ENCODE measurements at places on chromosomes 6 and 20.
A peak's percentile ranks its signal among the peaks of the same experiment; 100 is the strongest.

- DNase-seq, result no peak
Measured at GRCh38 chr6:139877828-139878405, 503.5 kb upstream of the CITED2 start.

- DNase-seq, result no peak
Measured at GRCh38 chr6:105170059-105170458, 9.8 kb downstream of the POPDC3 start.

- no peak for DNase-seq
Measured at GRCh38 chr6:3232017-3232945, 4.8 kb upstream of the TUBB2B start.

- no peak for DNase-seq
Measured at GRCh38 chr6:14837435-14837834, 408.4 kb upstream of the JARID2 start.

DNA sequence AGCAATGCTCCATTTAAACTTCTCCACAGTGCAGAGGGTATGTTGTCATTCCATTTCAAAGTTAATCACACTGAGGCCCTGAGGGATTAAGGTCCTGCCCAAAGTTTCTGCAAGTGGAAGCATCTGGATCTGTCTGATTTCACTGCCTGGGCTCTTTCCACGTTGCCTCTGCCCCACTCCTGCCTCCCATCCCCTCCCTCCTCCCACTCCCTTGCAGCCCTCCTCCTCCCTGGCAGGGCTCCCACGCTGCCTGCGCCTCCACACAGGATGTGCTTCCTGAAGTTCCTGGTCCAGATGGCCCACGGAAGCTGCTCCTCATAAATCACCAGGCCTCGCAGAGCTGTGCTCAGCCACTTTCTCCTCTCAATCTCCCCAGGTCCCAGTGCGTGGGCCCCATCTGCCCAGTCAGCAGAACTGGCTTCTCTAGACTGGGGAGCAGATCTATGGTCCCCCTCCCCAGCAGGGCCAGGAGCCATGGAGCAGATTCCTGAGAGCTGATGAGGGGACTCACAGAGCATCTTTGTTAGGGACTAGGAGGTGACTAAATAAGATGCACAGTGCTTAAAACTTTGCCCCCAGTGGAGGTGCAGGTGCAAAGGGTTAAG lies 65.4 kb upstream of the MAFB start:
- DNase-seq, result no peak

GRCh38 chr20:52340036-52340634 lies 148.6 kb upstream of the ZFP64 start:
- no peak for DNase-seq

- DNase-seq, result no peak
Measured at GRCh38 chr6:136994782-136995181, 50.0 kb downstream of the IL20RA start.

DNA sequence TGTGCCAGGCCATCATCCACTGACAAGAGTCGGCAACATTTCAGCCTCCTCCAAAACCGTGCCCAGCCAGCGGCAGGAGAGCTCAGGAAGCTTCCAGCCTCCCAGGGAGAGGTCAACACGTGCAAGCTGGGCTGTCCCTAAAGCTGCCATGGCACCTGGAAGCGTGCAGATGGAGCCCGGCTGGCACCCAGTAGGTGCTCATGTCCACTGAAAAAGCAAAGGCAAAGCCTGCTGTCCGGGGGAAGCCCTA lies 14.4 kb upstream of the TLDC2 start:
- DNase-seq, result no peak

DNA sequence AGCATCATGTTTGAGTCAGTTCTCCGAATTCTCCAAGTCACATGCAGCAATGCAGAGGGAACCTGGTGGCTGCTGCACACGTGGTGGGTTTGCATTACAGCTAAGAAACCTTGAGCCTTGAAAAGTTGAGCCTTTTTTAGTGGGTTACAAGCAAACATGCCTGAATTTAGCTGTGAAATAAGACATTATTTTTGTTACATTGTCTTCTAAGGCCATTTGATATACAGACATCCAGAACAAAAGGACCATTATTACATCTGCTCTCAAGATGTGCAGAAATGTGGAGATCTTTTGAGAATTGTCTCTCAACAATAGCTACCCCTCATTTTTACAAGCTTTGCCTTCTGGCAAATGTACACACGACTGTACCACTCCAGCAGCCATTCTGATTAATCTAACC lies 720.5 kb upstream of the SLC35B3 start:
- DNase-seq, result no peak

- no peak for DNase-seq
Measured at GRCh38 chr20:40438161-40438830, 250.7 kb downstream of the MAFB start.

GRCh38 chr6:149055195-149055899 lies 262.2 kb upstream of the TAB2 start:
- no peak for DNase-seq

DNA sequence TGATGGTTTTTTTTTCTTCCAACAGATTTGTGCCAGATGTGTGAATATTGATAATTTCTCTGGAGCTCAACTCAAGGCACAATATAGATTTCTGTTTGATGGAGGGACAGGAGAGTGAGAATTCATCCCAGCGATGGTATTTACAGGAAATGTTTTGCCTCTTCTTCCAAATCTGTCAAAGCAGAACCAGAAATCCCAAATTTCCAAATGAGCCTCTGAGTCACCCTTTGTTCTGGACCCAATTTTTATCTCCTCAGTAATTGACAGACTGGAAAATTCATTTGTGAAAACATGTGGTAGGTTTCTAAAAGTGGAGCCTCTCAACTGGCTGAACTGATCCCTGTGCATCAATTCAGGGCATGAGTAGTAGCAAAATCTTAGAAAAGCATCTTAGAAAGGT lies 223.2 kb upstream of the TSHZ2 start:
- no peak for DNase-seq

- DNase-seq, result no peak
Measured at GRCh38 chr6:49782293-49782692, 4.8 kb downstream of the PGK2 start.

GRCh38 chr6:109978174-109979032 lies at the start of gene GPR6:
Gene GPR6, plus strand, starts transcription at chr6:109978311. Its CDS starts 802 bp downstream, at chr6:109979113.
- DNase-seq, result peak; percentile 9

DNA sequence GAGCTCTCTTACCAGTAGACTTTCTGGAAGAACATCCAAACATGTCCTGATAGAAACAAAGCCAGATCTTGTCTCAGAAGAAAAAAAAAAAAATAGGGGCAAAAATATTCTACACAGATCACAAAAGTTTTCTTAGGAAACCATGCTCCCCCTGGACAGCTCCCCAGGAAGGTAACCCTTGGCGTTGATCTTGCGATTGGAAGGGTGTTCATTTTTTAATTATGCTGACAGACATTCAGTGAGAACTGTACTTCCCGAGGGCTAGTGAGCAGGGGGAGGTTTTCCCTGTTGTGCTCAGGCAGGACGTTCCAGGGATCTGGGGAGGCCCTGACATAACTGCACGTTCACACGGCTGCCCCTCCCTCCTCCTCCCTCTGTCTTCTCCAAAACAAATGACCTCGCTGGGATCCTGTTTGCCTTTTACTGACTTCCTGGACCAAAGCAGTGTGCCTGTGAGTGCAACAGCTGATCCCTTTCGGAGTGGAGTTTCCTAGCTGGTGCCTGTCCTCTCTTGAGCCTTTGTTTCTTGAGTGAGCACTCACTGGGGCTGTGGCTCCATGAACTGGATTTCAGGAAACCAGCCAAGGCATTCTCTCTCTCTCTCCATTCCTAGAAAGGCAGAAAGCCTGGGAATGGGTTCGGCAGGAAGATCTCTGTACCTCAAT lies 46.7 kb downstream of the MARCKS start:
- DNase-seq, result no peak

GRCh38 chr20:62368976-62369814 lies 2.1 kb upstream of the LAMA5 start:
- DNase-seq, result no peak

GRCh38 chr6:6368684-6369052 lies 48.2 kb upstream of the F13A1 start:
- peak; percentile 54 for DNase-seq

- DNase-seq, result peak; percentile 26
Measured at GRCh38 chr6:75283907-75284631, 523 bp downstream of the TMEM30A start.

DNA sequence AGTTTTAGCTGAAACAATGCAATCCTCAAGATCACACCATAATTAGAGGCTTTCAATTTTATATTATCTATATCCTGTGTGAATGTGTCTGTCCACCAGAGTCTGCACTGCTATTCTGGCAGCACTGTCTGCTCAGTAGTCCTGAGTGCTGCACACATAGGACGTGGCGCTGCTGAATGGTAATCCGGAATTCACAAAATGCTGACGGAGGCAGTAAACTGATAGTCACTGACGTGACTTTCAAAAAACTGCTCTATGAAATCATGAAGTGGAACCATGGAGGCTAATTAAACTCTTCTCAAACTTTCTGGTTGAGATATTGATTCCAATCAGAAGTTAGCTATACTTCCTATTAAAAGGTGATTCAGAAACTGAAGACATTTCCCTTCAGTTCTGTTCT lies 190.8 kb upstream of the NOX3 start:
- no peak for DNase-seq

DNA sequence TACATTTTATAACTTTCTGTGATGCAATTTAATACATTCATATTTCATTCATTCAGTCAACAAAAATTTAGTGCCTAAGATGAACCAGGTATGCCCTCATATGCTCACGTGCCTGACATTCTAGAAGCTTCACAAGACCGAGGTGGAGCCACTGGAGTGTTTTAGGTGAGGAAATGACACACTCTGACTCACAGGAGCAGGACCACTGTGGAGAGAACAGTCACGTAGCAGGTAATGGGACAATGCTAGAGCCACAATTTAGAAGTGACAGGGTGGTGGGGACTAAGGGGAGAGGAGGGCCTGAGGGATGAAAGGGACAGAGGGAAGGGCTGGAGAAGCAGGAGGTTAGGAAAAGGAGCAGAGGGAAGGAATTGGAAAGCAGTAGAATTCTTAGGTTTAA lies 17.6 kb upstream of the HLA-A start:
- no peak for DNase-seq

DNA sequence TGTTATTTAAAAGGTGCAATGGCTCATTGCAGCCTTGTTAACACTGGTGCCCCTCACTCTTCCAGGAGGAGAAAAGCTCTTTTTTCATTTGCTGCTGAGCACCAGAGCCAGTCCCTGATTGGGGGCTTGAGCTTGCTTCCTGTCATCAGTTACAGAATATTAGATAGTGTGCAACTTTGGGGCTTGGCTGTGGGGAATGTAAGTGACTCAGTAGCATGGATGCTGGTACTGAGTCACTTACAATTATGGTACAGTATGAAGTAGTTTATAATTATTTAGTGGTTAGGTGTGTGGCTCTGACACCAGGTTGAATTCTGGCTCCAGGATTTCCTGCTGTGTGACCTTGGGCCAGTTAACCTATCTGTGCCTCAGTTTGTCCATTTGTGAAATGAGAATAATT lies 37.6 kb downstream of the ANKS1A start:
- DNase-seq, result no peak

DNA sequence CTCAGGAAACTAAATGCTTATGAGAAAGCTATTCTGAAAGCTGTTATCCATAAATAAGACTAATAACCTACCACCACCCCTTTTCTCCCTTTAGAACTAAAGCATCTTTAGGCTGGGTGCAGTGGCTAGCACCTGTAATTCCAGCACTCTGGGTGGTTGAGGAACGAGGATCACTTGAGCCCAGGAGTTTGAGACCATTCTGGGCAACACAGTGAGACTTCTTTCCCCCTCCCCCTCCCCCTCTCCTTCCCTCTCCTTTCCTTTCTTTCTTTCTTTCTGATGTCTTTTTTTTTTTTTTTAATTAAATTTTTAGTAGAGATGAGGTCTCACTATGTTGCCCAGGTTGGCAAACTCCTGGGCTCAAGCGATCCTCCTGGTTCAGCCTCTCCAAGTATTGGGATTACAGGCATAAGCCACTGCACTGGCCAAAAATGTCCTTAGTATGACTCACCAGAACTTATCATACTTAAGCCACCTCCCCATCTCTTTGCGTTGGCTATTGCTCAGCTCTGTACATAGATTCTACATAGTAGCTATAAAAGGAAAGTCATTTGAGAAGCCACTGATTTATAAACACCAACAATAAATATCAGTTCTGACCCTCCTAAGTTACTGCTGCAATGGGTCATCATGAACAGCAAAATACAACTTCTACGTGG lies 54.8 kb upstream of the SPDEF start:
- DNase-seq, result no peak

- DNase-seq, result no peak
Measured at GRCh38 chr6:131080084-131080483, 17.0 kb upstream of the EPB41L2 start.

- DNase-seq, result no peak
Measured at GRCh38 chr6:33586108-33586640, 6.1 kb upstream of the BAK1 start.

DNA sequence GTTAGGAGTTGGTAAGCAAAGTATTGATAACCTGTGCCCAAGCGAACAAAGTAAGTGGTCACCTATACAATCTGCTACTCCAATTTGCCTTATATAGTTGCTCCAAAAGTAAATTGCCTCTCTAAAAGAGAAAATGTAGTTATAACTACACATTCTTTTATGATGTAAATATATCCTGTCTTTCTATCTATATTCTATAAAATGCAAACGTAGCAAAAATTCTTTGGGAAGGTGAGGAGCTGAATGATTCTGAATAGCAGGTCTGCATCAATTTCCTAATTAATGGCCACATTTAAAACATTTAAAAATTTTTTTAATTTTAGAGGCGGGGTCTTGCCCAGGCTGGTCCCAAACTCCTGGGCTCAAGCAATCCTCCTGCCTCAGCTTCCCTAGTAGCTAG lies 64.2 kb upstream of the ASIP start:
- DNase-seq, result no peak

- DNase-seq, result no peak
Measured at GRCh38 chr6:5158180-5158579, 73.0 kb downstream of the PPP1R3G start.

DNA sequence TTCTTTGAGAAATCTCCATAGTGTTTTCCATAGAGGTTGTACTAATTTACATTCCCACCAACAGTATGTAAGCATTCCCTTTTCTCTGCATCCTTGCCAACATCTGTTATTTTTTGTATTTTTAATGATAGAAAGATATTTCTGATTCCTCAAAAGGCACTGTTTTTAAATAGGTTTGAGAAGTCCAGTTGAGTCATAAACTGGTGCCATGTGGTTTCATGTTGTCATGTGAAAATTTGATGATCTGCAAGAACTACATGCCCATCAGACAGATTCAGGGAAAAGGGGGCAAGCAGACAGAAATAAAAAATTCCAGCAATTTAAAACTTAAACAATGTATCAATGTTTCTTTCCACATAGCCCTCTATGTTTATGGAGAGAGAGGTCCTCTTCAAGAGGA lies 227.5 kb downstream of the KCNQ5 start:
- no peak for DNase-seq

GRCh38 chr6:38100380-38100779 lies 280.9 kb downstream of the ZFAND3 start:
- no peak for DNase-seq

DNA sequence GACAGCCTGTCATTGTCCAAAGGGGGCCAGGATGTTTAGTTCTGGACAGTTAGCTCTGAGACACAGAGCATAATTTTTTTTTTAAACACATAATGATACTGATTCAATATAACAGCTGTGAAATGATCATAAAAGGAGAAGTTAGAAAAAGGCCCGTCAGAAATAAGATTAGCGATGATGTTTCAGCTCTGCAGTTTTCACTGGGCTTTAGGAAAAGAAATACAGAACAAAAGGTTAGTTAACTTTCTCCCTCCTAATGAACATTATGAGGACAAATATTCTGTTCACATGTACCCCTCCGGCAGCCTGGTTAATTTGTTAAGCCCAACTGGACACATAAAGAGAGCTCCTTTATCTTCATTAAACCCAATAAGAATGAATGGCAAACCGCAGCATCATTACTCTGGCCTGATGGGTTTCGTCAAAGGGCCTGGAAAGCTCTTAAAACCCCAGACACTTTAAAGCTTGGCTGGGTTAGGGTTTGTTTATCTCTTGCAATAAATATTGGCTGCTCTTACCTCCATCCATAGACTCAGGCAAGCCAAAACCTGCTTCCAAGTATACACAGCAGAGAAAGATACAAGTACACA lies 394.6 kb downstream of the KIF16B start:
- no peak for DNase-seq

Measured in AML-193 (cell line).